ENCODE measurements at places on chromosomes 1 and 21. TPM values are rescaled to one million over a fixed set of nuclear protein-coding genes. Genes with fewer than 3 reads are reported as not detected.

The SPRR1B gene
- total RNA-seq = not detected

The LYPLA2 gene
- total RNA-seq = 111 TPM

The PRCC gene
- 9.4 TPM for total RNA-seq

The NMNAT2 gene
- 0.17 TPM for total RNA-seq

The THEMIS2 gene
- total RNA-seq = 9.3 TPM

GRCh38 chr1:160864173-160864572 is 1.5 kb upstream of the CD244 start:
- no peak for DNase-seq

- no peak for DNase-seq
Observed at GRCh38 chr1:58812926-58813325, 29.1 kb upstream of the JUN start.

GRCh38 chr1:31216016-31216415 is 23.7 kb downstream of the NKAIN1 start:
- DNase-seq = peak; percentile 23

DNA sequence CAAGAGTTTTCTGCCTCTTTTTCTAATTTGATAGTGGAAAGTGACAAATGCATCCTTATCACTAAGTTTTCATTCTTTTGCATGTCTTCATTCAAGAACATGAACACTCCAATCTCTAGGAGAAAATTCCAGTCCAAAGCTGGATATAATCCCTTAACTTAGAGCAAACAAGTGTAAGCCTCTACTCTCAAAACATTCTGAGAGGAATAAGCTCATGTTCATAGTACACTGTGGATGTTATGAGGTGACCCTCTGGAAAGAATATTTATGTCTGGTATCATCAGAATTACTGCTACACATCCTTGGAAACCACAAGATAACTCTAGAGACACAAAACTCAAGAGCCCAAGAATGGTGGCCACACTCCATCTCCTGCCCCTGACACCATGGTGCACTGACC is 15.1 kb downstream of the SIPA1L2 start:
- DNase-seq = no peak

DNA sequence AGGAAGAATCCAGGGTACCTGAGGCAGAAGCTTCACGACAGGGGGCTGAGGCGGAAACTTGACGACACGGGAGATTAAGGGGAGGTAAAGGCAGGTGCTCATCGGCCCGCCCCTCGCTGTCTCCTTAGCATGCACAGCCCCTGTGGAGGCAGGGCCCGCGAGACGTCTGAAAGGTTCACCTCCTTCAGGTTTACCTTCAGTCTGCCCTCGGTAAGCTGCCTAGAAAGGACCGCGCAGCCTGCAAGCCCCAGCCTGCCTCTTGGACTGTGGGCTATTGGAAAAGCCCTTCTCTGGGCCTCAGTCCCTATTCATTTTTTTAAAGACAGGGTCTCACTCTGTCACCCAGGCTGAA is 28.5 kb downstream of the KNCN start:
- no peak for DNase-seq

DNA sequence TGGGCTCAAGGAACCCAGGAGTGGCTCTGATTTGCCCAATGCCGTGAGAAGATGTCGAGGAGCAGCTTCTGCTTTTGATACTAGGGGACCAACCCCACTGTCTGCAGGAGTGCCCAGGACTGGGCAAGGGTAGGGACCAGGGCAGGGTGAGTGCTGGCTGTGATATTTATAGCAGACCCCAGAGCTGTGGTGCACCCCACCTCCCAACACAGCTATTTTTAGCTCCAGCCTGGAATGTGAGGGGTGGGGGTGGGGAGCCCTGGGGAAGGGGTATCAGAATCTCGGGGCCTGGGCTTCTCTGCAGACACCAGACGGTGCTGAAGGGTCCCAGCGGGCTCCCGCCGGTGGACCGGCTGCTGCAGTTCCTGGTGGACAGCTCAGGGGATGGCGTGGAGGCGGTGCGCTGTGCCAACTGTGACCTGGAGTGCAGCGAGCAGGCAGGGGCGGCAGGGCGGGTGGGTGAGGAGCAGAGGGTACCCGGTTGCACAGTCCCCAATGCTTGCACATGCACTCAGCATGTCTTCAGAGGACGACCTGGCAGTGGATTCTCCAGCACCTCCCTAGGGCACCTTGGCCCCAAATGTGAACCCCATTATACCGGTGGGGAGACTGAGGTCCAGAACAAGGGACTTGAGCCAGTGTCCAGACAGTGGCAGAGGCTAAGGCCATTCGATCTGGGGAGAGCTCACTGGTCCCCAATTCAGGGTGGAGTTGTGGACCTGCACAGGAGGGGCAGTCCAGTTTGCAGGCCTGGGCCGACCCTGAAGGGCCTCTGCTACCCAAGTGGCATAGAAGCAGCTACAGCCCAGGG is 1.4 kb downstream of the RNF207 start:
- no peak for DNase-seq

GRCh38 chr1:216815260-216816131 is 92.3 kb upstream of the ESRRG start:
- peak; percentile 79 for DNase-seq

- DNase-seq = peak; percentile 70
Observed at GRCh38 chr21:38982096-38982495, 176.4 kb downstream of the ETS2 start.

GRCh38 chr1:24235921-24236788 is 49.1 kb upstream of the IFNLR1 start:
- peak; percentile 16 for DNase-seq

GRCh38 chr1:26364956-26365355 is 7.6 kb downstream of the ZNF683 start:
- no peak for DNase-seq

DNA sequence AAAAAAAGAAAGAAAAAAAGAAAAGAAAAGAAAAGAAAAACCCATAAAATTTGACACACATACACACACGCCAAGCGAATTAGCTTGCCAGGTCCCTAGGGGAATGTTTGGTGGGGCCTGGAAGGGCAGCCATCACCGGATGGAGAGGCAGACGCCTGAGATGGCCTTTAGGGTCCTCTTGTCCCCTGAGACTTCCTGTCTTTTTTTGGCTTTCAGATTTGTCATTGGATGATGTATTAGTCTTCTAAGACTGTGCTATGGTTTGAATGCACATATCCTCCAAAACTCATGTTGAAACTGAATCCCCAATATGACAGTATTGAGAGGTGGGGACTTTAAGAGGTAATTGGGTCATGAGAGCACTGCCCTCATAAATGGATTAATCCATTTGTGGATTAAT is 211.8 kb downstream of the TOMM20 start:
- DNase-seq = no peak

- no peak for DNase-seq
Observed at GRCh38 chr1:26403656-26404055, 7.0 kb upstream of the LIN28A start.

GRCh38 chr1:194338241-194338948 is 1152.0 kb upstream of the B3GALT2 start:
- no peak for DNase-seq

DNA sequence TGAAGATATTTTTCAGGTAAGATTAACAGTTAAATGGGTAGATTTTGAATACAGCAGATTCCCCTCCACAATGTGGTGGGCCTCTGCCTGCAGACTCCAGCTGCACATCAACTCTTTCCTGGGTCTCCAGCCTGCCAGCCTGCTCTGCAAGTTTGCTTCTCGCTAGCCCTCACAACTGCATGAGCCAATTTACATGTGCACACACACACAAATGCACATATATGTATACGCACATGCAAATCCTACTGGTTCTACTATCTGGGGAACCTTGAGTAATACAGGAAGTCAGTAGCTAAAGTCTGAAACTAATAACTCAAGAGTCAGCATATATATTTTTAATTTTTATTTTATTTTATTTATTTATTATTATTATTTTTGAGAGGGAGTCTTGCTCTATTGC is 34.8 kb upstream of the QSOX1 start:
- no peak for DNase-seq

DNA sequence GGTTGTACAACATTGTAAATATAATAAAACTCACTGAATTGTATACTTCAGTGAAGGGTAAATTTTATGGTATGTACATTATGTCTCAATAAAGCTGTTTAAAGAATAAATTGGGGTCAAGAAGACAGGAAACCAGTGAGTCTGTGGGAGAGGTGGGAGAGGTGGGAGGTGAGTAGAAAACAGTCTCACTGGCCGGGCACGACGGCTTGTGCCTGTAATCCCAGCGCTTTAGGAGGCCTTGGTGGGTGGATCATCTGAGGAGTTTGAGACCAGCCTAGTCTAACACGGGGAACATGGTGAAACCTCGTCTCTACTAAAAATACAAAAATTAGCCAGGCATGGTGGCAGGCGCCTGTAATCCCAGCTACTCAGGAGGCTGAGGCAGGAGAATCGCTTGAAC is 4.2 kb downstream of the MTMR11 start:
- no peak for DNase-seq

GRCh38 chr1:159941591-159942560 is 3.5 kb downstream of the IGSF9 start:
- no peak for DNase-seq

GRCh38 chr1:36883315-36883949 is 150.9 kb downstream of the GRIK3 start:
- DNase-seq = no peak
